Fibroblast of skin of abdomen (primary cell): ENCODE measurements at places on chromosomes 11 and 22.

GRCh38 chr11:133910101-133910500 is 46.7 kb downstream of the IGSF9B start:
- DNase-seq, result no peak

GRCh38 chr11:59173080-59173963 is 1.4 kb downstream of the DTX4 start:
- peak; percentile 46 for DNase-seq

DNA sequence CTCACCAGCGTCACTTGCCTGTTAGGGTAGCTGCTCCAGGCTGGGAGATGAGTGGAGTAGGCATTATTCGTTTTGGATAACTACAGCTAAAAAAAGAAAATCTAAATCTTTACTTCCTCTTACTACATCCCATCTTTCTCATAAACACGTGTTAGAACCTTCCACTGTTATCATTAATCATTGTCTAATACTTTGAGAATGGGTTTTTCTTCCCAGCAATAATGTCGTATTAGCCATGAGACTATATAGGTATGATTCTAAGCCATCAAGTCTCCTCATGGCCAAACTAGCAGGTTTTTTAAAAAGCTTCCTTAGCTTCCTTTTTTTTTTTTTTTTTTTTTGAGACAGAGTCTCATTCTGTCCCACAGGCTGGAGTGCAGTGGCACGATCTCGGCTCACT is 3.9 kb upstream of the TEF start:
- no peak for DNase-seq

DNA sequence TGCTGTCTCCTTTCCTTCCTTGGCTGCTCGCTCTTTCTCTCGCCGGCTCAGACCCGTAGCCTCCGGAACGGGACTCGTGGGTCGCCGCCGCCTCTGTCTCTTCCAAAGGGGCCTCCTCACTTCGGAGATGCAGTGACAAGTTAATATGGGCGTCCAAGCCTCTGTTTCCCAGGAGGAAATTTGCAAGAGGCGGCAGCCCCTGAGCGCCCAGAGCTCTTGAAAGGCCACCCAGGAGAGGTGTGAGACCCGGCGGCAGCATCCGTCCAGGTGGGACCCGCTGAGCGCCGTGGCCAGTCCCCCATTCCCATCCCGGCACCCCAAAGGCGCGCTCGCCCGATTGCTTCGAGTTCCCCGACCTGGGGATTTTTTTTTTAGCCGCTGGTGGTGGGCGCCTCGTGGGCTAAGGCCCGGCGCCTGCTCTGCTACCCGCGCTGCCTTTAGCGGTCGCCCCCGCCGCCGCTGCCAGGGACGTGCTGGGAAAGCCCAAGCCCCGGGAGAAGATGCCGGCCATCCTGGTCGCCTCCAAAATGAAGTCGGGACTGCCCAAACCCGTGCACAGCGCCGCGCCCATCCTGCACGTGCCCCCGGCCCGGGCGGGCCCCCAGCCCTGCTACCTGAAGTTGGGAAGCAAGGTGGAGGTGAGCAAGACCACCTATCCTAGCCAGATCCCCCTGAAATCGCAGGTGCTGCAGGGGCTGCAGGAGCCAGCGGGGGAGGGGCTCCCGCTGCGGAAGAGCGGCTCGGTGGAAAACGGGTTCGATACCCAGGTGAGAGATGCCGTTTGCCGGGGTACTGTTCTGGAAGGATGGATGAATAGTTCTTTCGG is 772 bp downstream of the NAV2 start:
- DNase-seq, result no peak

DNA sequence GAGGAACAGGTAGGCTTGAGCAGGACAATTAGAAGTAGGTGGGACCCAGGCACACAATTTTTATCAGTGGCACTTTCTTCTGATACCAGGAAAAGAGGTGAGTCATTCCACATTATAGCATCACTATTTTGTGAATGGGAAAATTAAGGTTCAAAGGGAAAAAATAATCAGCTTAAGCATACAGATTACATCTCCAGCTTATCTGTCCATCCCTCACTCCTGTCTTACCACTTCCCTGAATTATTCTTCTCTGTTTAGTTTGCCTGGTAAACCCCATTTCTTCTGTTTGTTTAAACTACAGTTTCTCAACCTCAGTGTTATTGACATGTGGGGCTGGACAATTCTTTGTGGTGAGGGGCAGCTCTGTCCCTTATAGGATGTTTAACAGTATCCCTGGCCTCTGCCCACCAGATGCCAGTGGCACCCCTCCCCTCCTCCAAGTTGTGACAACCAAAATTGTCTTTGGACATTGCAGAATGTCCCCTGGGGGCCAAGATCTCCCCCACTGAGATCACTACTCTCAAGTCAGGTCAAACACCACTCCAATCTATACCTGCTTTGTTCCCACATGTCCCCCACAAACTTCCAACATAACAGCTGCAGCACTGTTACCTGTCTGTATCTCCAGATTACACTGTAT is 8.5 kb upstream of the XBP1 start:
- no peak for DNase-seq

GRCh38 chr11:95375451-95375850 is 144.4 kb upstream of the SESN3 start:
- no peak for DNase-seq

- DNase-seq, result no peak
Measured at GRCh38 chr22:20442485-20443284, 5.1 kb upstream of the SCARF2 start.

DNA sequence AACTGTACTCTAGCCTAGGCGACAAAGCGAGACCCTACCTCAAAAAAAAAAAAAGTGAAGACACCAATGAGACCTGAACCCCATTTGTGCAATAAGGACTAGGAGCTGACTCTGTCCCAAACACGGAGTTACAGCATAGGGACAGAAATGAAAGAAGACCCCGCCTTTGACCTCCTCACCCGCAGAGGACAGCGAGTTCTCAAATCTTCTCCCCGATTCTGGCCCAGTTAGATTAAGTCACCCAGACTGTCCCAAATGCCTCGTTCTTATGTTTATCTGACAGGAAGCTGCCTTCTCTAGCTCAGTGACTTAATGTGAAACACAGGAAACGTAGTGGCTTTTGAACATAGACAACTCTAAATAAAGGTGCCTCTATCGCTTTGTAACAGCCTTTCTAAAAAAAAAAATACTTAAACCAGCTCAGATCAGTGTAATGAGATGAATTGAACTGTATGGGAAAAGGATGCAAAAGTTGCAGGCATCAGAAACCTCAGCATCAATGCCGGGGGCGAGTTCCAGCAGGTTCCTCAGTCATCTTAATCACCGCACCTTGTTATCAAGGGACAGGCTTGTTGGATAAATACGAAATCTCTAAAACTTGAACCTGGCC is 10.6 kb downstream of the MYH9 start:
- no peak for DNase-seq

DNA sequence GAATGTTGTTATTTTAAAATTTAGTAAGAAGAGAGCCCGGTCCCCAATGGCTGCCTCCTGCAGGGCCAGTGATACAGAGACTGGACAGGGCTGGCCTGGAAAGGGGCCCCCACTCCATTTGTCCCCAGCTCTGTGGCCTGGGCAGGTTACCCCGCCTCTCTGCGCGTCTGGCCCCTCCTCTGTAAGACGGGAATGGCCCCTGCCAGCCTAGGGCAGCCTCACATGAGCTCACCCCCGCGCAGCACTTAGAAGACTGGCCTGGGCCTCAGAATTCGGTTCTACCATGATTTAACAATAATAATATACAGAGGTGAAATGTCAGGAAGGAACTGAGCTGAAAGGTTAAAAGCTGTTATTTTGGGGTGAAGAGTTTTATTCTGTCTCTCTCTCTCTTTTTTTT is 1.3 kb downstream of the APOBEC3G start:
- DNase-seq, result no peak

DNA sequence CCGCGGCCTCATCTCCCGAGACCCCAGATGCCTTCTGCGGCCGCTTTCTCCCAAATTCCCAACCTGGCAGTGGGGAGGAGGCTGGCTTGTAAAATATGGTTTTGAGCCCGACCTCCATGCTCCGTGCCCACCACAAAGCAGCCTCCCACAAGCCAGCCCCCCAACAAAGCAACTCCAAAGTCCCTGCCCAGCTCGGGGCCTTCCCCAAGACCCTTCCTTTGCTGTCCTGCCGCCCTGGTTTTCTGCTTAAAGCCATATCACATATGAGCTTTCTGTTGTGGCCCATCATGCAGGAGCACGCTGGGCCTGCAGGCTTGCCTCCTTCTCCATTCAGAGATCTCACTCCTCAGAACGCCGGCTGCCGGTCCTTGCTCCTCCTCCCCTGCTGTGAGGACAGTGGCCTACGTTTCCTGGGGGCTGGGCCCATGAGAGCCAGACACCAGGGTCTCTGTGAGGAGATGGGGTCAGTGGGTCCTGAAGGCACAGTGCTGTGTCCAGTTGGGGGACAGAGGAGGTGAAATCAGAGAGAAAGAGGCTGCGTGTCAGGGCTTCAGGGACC is 680.0 kb downstream of the BRD1 start:
- no peak for DNase-seq

- DNase-seq, result peak; percentile 63
Measured at GRCh38 chr11:109123816-109124787, 297.9 kb upstream of the C11orf87 start.

DNA sequence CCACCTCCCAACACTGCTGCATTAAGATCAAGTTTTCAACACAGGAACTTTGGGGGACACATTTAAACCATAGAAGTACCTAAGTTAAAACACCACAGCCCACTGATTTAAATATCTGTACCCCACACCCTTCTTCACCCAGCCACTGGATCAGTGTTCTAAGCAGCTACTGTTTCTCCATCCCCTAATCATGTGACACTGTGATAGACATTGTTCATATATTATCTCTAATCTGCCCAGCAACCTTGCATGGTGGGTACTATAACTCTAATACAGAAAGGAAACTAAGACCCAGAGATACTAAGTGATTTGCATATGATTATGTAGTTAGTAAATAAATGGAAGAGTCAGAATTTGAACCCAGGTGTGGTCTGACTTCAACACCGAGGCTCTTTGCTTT is 70.5 kb upstream of the NNMT start:
- DNase-seq, result no peak

DNA sequence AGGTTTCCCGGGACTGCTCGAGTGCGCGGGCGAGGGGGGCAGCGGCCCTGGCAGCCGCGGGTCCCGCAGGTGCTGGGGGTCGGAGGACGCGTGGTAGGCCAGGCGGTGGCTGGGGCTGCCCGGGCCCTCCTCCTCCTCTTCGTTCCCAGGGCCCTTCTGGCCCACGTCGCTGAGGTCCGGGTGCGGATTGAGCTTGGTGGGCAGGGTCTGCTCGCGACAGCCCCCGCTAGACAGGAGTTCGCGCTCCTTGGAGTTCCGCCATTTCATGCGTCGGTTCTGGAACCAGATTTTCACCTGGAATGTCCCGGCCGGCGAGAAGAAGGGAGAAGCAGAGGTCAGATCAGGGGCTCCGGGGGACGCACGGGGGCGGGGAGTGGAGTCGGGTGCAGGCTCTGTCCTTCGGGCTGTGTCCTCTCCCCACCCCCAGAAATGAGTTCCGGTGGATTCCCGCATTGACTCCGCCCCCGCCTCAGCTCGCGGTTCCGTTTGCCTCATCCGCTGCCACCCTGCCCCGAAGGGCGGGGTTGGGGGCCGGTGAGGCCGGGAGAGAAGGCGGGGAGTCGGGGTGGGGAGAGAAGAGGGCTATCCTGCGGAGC is 3.9 kb downstream of the DBX1 start:
- DNase-seq, result no peak

- DNase-seq, result no peak
Measured at GRCh38 chr11:125470355-125470754, 25.7 kb downstream of the FEZ1 start.

- peak; percentile 17 for DNase-seq
Measured at GRCh38 chr11:49208006-49208721, at the start of gene FOLH1. FOLH1 (minus strand) TSS chr11:49208602; CDS start chr11:49208409, 193 bp downstream.

- no peak for DNase-seq
Measured at GRCh38 chr22:49392841-49393510, 434.7 kb downstream of the BRD1 start.
